Pancreas (tissue), 10 donors: ENCODE measurements at places on chromosomes 11 and 22.

GRCh38 chr11:134124660-134125451 lies 56.0 kb downstream of the JAM3 start:
- peak; percentile 21 for DNase-seq

DNA sequence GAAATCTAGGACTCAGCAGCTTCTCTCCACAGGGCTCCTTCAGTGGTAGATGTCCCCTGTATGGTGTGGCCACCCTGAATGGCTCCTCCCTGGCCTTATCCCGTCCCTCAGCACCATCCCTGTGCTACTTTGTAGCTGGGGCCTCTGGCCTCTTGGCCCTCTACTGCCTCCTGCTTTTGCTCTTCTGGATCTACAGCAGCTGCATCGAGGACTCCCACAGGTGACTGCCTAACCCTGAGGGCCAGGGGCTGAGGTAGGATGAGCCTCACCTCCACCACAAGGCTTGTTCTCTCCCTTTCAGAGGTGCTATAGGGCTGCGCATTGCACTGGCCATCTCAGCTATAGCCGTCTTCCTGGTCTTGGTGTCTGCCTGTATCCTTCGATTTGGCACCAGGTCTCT lies 1.8 kb downstream of the TMEM179B start:
- no peak for DNase-seq

DNA sequence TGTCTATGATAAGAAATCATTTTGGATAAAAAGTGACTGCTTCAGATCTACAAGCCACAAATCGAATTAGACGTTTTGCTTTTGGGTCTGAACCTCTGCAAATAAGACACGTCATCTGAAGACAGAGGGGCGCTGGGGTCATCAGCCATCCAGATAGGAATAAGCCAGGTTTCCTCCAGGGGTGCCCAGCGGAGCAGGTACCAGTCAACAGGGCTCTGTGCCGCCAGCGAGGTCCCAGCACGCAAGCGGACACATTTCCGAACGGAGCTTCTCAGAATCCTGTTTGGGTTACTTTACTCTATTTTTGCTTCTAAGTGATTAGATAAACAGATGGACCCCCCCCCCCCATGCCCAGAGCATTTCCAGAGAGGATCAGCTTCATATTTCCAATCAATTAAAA lies 873.8 kb downstream of the BRD1 start:
- no peak for DNase-seq

DNA sequence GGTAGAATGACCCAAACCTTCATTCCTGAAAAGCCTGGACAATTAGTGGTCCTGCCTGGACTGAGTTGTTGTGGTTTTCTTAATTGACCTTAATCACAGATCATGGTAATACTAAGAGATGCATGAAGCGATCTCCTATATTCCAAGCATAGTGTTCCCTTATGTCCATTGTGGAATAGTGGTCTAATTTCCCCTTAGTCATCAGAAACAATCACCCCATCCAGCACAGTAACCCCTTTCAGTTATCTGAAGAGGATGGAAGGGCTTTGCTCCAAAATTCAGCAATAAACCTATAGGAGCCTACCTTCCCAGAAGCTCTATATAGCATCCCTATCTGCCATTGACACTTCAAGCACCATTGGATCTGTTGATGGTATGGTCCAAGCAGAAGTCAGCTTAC lies 6.8 kb upstream of the MS4A5 start:
- DNase-seq, result no peak

- DNase-seq, result peak; percentile 94
Observed at GRCh38 chr11:118641397-118642019, 34.1 kb downstream of the PHLDB1 start.

GRCh38 chr22:49906799-49907290 lies 11.4 kb downstream of the ALG12 start:
- DNase-seq, result no peak

DNA sequence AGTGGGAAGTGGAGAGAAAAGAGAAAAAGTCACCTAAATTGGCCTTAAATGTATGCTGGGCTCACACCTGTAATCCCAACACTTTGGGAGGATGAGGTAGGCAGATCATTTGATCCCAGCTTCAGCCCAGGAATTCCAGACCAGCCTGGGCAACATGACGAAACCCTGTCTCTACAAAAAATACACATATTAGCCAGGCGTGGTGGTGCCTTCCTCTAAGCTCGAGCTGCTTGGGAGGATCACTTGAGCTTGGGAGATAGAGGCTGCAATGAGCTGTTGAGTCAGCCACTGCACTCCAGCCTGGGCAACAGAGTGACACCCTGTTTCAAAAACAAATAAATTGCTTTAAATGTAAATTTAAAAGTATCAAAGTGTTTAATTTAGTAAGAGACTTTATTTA lies 3.9 kb downstream of the CBL start:
- DNase-seq, result no peak

- DNase-seq, result no peak
Observed at GRCh38 chr22:24209687-24210086, 28.4 kb downstream of the SUSD2 start.

DNA sequence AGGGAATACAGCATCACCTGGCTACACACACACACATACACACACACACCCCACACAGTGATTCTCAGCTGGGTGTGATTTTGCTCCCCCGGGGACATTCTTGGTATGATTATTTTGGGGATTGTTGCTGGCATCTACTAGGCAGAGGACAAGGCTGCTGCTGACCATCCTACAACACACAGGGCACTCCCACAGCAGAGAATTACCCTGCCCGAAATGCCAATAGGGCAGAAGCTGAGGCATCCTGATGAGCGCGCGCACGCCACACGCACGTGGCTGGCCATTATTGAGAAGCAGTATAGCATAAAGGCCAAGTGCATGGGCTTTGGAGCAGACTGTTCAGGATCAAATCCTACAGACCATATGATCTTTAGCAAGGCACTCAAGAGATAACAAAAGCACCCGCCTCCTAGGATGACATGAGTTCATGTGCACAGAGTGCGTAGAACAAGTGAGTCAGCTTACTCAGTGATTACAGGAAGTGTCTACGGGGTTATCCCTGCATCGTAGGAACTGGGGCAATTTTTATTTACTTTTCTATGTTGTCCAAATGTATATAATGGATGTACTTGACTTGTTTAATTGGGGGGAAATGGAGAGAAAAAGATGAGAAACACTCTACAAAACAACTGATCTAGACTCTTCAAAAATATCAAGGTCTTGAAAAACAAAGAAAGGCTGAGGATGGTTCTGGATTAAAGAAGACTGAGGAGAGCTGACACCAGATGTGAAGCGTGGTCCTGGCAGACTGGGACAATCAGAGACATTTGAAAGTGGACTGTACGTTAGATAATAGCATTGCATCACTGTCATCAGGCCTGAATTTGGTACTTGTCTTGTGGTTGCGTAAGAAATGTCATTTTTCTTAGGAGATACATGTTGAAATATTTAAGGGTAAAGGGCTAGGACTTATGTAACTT lies 7.2 kb upstream of the EHD1 start:
- no peak for DNase-seq

- no peak for DNase-seq
Observed at GRCh38 chr11:124889191-124890091, 8.2 kb downstream of the ROBO4 start.

- peak; percentile 57 for DNase-seq
Observed at GRCh38 chr22:50190941-50191741, 5.4 kb downstream of the TRABD start.

- DNase-seq, result no peak
Observed at GRCh38 chr11:32079553-32079952, 11.3 kb upstream of the RCN1 start.

DNA sequence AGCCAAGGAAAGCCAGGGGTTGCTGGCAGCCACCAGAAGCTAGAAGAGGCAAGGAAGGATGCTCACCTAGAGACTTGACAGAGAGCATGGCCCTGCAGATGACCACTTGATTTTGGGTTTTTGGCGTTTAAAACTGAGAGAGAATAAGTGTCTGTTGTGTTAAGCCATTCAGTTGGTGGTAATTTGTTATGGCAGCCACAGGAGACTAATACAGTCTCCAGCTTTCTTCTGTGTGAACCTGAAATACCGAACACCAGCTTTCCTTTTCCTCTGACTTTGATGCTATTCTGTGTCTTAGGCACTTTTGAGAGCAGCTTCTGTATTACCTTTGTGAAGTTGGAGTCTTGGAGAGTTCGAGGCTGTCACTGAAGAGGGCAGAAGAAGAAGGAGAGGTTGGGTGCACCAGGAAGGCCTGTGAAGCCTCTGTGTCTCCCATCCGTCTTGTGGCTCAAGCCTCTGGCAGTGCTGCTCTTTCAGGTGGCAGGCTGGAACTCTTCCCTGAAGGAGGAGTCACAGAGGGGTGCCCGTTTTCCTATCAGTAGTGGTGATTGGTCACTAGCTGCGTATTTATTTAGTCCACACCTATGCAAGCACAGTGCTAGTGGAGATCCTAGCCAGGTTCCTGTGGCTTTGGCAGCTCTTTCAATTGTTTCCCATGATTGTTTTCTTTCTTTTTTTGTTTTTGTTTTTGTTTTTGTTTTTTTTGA lies 2.5 kb downstream of the TBC1D22A start:
- peak; percentile 67 for DNase-seq

GRCh38 chr11:123344790-123345357 lies 85.2 kb upstream of the GRAMD1B start:
- no peak for DNase-seq

GRCh38 chr11:16613262-16613511 lies 125.3 kb upstream of the C11orf58 start:
- no peak for DNase-seq

DNA sequence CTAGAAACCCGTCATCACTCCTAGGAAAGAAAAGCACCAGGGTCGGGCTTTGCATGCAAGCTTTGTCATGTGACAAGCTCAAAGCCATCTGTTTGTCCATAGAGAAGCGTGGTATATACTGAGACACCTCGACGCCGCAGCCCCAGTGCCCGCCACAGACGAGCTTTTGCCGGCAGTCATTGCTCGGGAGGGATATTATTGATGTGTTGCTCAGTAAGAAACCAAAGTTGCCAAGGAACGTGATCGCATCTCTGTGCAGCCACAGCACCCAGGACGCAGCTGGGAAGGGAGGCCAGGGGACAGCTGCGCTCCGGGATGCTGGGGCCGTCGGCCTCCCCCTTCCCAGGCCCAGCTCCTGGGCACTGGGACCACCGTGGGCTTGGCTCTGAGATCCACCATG lies 89.5 kb upstream of the KCNQ1OT1 start:
- peak; percentile 32 for DNase-seq

DNA sequence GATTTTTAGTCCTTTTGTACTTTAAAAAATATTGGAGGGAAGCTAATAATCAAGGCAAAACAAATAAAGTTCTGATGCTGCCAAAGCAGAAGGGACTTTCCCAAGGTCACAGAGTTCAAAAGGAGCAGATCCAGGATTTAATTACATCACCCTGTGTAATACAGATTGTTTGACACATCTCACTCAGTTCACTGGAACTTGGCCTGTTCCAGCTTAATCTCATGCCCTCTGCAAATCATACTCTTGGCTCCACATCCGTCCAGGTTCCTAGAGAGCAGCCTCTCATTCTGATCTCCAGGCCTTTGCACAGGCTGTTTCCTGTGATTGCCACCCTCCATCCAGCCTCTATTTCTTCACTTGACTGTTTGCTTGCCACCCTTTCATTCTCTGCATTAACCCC lies 151.7 kb downstream of the SPON1 start:
- DNase-seq, result no peak

DNA sequence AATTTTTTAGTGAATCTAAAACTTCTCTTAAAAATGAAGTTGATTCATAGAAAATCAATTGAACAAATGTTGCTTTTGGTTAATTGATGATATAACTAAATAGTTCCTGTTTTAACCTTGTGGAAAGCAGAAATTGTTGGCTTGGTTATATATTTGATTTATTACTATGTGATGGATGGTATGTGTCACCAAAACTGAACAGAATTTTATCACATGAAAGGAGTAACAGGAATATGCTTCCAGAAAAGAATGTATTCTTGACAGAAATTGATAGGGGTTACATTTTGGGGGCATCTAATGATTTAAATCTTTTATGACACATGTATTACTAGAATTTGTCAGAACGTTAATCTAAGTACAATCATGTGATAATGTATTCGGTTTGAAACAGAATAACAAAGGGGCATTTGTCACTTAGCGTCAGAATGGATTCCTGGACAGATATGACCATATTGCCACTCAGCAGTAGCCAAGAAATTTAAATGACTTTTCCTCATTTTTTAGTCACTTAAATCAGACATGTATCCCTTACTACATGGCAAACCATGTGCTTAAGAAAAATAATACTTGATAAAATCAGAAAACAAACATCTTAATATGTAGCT lies 295.2 kb downstream of the GRM5 start:
- no peak for DNase-seq

GRCh38 chr11:91129596-91129995 lies 906.7 kb upstream of the CHORDC1 start:
- no peak for DNase-seq

DNA sequence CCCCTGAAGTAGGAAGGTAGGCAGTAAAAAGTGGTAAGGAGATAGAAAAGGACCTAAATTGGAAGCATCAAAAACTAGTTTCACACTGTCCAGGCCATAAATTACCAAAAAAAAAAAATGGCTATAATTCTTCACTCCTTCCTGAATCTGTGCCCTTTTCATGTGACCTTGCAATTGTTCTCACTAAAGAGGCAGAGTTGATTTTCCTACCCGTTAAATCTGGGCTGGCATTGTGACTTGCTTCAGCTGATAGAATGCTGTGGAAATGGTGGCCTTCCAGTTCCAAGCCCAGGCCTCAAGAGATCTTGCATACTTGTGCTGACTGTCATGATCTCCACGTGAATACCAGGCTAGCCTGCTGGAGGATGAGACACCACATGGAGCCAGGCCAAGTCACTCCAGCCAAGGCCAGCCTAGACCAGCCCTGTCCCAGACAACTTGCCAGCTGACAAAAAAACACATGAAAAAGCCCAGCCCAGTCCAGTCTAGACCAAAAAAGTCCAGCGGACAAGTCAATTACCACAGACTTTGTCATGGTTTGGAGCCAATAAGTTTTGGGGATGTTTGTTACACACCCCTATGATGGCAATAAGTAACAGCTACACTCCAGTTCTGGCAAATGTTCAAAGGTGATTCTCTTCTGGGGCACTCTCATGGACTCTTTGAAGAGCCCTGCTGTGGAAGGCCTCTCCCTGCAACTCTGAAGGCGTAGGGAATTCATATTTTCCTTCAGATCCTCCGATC lies 51.4 kb upstream of the NUP50 start:
- no peak for DNase-seq

- DNase-seq, result no peak
Observed at GRCh38 chr11:47611348-47611794, 17.2 kb upstream of the C1QTNF4 start.

- no peak for DNase-seq
Observed at GRCh38 chr11:130679247-130679646, 230.8 kb downstream of the ADAMTS15 start.

- no peak for DNase-seq
Observed at GRCh38 chr11:47987781-47988180, 7.4 kb downstream of the PTPRJ start.
